ENCODE measurements at places on chromosomes 12 and 14.

DNA sequence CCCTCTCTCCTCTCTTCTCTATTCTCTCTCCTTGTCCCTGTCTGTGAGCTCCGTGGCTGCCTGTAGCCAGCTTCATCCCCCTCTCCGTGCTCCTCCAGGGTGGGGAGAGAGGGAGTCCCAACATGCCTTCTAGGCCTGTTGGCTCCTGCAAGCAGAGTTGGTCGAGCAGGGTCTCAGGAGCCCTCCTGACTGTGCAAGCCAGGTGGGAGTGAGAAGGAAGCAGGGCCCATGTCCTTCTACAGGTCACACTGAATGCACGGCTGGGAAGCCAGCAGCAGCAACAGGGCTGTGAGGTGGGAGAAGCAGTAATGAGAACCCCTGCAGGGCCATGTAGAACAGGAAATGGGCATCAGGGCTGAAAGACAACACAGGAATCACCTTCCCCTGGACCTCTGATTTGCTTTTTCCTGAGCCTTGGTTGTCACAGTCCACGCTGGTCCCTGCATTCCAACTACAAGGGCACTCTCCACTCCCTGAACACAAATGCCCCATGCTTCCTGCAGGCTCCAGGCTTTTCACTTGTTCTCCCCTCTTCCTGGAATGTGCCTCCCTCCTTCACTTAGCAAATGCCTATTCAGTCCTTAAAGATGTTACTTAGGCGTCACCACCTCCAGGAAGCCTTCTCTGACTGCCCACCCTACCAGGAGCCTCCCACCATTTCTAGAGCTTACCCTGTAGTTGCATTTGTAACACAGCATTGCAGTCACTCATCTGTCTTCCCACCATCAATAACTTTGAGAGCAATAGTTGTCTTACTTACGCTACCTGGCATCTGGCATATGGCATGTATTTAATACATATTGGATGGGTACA is 51.2 kb downstream of the TSPAN11 start:
- no peak for DNase-seq

DNA sequence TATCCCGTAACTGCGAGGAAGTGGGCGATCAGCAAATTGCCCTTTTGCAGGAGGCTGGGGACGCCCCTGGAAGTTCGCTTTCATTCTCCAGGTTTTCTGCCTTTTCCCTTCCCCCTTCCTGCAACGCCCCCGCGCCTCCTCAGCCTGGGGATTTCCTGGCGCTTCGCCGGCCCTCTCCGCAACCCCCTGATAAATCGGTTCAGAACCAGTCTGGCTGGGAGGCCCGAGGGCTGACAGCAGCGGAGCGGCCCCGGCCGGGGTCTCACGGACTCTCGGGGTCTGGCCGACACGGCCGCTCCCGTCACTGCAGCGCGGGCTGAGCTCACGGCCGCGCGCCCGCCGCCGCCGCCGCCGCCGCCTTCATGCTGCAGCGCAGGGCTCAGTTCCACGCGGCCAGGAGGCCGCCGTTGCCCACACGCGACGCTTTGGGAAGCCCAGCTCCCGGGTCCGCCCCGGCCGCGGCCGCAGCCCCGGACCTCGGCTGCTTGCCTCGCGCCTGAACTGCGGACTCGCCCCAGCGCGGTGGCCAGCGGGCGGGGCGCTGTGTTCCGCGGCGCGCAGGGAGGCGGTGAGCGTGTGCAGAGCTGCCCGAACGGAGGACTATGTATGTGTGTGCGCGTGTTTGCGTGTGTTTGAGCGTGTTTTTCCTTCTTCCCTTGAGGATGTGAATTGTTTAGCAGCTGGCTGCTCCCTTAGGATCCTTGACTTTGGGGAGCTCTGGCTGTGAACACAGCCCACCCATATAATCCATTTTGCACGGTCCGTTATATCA is at the start of gene LRFN5:
Gene LRFN5 (plus strand): TSS at position 345 of the 772 bp plus-strand sequence.
- no peak for DNase-seq

DNA sequence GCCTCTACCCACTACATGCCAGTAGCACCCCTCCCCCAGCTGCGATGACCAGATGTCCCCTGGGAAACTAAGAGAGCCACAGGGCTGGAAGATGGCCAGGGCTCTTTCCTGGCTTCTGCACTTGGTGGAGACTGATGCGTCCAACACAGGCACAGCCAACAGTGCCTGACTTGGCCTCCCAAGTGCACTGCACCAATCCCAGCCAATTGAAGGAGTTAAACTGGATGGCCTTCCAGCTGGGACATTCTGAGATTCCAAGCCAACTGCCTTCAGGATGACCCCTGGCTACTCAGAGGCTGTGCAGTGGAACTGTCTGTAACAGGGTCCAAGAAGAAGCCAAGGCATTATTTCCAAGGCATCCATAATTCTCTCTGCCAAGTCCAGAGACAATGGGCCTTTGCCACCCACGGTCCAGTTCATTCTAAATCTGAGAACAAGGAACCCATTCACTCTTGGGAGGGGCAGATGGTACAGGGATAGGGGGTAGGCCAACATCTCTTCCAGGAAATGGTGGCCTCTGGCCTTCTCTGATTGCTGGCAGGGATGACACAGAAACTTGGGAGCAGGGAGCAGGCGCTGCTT is 35.2 kb downstream of the PRIMA1 start:
- DNase-seq: no peak

DNA sequence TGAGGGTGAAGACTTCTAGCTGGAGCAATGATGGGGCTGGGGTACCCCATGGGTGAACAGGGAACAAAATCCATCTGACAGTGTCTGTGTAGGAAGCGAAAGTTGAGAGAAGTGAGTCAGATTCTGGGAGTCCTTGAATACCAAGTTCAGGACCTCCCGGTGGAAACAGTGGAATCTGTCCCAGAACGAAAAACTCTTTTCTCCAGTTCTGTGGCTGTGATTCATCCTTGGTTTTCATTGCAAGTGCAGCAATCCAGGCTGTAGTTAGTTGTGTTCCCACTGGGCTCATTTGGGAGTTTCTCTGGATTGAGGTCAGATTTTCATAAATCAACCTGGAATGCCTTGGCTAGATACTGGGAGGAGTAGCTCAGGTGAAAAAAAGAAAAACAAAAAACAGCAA is 120.7 kb downstream of the C12orf75 start:
- DNase-seq: no peak

- DNase-seq: no peak
Measured at GRCh38 chr14:39857376-39858055, 425.3 kb upstream of the FBXO33 start.

GRCh38 chr12:64551676-64552075 is 58.6 kb upstream of the RASSF3 start:
- DNase-seq: no peak

DNA sequence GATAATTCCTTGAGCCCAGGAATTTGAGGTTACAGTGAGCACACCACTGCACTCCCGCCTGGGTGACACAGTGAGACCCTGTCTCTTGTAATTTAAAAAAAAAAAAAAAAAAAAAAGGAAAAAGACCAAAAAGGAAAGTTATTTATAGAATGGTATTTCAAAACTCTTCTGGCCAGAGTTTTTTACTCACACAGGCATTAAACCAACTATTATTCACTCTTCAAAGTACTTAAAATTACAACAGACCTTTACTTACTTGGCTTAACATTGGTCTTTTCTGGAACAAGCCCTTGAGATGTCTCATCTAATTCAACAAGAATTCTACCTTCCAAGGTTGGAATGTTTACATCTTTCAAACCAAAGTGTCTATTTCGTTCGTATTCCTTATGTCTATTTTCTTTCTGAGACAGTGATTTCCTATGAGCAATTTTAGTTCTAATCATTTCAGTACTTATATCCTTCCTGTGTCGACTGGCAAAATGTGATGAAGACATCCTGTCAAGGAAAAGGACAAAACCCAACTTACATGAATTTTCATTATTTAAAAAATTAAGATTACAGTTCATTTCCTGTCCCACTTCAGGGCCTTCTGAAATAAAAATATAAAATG is 2.6 kb downstream of the DLGAP5 start:
- DNase-seq: no peak

GRCh38 chr12:85058339-85058738 is 22.2 kb downstream of the LRRIQ1 start:
- DNase-seq: no peak

GRCh38 chr14:50560931-50561285 is 963 bp downstream of the ATL1 start:
- peak; percentile 70 for DNase-seq

GRCh38 chr12:94930216-94930654 is 73.3 kb downstream of the NDUFA12 start:
- no peak for DNase-seq

DNA sequence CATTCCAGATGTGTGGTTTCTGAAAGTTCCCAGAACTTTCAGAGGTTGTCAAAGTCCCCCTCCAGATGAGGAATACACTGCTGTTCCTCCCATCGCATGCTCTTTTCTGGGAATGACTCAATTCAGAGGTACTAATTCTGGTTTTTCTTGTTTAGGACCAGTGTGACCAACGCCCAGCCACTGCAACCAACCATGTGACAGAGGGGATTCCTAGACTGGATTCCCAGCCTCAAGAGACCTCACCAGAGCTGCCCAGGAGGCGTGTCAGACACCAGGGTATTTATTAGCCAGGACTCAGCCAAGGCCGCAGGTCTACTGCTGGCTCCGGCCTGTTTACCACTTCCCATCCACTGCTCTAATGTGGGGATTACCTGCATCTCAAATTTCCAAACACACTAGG is 24.2 kb downstream of the TRAFD1 start:
- no peak for DNase-seq

GRCh38 chr14:22752422-22752821 is 14.1 kb upstream of the OXA1L start:
- DNase-seq: no peak

DNA sequence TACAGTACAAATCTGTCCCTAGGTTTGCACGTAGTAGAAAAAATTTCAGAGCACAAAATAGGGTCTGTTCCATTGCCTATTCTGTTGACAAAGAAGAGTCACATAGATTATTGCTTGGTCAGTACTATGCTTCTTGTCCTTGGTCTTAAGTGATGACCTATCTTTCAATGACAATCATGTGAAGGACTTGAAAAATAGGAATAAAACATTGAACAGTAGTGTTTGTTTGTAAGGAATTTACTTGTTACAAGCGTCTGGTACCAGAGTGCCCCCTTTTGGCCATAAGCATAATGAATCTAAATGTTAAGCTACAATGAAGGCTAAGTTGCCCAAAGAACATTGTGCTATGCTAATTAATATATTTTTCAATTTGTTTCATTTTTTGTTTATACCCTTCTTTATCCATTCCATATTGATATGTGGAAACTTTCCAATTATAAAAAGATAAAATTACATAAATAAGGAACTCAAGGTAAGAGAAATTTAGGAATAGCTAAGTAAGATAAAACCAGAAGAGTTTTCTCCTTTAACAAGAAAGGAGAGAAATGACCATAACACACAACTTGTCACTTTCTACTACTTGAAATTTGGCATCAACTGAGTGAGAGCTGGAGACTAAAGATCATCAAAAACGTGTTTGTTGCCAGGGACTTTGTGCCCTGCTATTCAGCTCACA is 204.7 kb downstream of the EPS8 start:
- DNase-seq: peak; percentile 7

- no peak for DNase-seq
Measured at GRCh38 chr12:124126950-124127655, 154.1 kb downstream of the ZNF664 start.

DNA sequence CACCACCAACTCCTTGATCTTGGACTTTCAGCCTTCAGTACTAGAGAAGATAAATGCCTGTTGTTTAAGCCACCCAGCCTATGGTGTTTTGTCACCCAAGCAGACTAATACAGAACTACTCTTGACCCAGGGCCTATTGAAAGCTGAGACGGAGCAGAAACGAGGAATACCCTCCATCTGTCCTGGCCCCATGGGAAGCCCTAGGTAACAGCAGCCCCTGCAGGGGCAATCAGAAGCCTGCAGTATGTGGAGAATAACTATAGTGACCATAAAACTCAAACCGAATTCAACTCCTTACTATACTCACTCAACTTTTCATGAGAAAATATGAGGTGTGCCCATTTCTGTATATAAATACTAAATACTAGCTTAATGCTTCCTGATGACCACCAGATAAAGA is 307.4 kb downstream of the NUAK1 start:
- DNase-seq: no peak

DNA sequence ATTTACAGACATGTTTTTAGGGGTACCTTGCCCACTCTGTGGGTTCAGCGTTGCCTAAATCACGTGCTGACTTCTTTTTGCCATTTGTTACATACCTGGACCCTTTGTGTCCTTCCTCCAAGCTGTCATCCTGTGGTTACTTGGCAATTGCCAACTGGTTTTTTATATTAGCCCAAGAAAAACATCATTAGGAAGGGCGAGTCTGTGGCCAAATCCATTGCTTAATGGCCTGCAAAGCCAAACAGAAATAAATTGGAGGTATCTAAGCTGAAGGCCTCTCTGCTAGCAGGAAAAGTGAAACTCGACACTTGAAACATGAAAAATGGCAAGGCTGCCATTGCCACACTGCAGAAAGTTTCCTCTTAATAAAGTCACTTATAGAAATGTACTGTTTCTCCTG is 190.4 kb downstream of the NUAK1 start:
- DNase-seq: no peak

- DNase-seq: peak; percentile 8
Measured at GRCh38 chr12:132214891-132215290, 70.6 kb downstream of the NOC4L start.

DNA sequence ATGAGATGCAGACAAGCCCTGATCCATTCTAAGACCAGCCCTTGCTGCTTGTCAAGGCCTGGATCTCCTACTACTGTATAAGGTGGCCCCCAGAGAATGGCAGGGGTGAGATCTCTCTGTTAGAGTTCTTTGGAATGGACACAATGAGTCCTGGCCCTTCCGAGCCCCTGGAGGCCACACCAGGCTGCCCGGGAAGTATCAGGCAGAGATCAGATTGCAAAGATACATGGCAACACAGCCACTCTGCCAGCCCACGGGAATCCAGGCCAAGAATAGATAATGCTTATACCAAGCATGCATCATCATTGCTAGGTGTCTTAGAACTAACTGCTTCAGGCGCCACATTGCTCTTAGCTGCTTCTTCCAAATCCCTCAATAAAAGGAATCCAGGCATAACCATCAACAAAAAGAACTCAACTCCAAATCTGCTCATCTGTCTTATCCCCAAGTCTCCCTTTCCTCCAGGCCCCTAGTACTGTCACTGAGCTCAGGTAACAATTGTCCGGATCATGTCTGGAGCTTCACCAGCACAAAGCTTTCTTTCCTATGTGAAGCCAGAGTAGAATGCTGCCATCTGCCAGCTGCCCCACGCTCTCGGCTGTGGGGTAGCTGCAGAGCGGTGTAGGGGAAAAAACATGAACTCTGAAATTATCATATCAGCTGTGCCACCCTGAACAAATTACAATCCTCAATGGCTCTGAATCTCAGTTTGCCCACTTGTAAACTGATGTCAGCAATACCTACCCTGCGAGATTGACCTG is 5.5 kb upstream of the VASH1 start:
- DNase-seq: no peak

Measured in activated naive CD4-positive, alpha-beta T cell treated with Interleukin-2 at 50 U/mL for 16 hours (primary cell).